Upper lobe of right lung (tissue), 1 donor: ENCODE measurements at places on chromosomes 16 and 17.

DNA sequence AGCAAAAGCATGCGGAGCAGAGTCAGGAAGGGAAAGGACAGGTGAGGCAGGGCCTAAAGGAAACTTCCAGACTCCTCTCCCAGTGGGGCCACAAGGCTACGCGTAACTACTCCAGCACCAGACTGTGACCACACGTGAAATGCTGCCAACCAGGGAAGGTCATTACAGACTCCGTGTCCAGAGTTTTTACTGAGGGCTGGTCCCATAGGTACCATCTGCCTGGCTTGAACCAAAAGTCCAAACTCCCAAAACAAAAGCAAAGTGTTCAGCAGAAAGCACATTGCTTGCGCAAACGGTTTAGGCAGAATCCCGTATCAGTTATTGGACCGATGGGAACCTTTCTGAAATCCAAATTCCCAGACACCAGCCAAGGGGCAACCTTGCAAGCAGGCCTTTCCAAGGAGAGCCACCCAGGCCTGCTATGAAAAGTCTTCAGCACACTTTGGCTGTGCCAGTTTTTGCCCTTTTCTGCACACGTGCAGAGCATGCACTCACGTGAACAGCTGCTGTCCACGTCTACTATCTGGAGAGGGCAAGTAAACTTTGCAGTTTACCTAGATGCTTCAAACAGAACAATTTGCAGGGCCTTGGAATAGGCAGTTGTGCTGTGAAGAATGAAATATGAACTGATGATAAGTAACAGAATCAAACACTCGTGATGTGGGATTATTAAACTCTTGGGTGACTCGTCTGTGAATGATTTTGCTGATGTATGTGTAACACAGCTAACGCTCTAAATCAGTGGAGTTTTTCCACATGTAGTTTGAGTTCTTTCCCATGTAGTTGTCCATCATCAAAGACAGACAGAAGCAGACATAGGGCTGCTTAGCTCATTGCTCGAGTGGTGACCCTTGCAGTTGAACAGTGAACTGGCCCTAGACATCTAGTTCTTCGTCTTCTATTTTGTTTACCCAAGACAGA lies 58.1 kb upstream of the CRISPLD2 start:
- H3K27me3 ChIP-seq: no peaks in the 10 kb centered on the region
- DNase-seq: no peak
- H3K27ac ChIP-seq: no peak overlapping the region
- H3K4me1 ChIP-seq: peaks cover 13% of the 10 kb centered on the region
- no peak overlapping the region for H3K4me3 ChIP-seq

DNA sequence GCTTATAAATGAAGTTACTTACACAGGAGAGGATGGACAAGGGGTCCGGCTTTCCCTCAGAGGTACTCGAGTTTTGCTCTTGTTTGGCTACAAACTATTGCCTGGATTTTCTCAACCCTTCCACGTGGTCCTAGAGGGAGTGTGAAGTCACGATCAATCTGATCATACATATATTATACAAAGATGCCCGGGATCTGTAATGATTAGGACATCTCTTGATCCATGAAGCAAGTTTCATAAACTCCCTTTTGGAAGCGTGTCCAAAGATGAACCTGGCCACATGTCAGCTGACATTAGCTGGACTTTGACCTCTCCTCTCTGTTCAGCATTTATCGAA lies 2.3 kb upstream of the CDH11 start:
- no peaks in the 10 kb centered on the region for H3K4me1 ChIP-seq
- H3K27ac ChIP-seq: peak overlapping the region; percentile 84
- H3K4me3 ChIP-seq: peak overlapping the region; percentile 62
- no peak for DNase-seq

DNA sequence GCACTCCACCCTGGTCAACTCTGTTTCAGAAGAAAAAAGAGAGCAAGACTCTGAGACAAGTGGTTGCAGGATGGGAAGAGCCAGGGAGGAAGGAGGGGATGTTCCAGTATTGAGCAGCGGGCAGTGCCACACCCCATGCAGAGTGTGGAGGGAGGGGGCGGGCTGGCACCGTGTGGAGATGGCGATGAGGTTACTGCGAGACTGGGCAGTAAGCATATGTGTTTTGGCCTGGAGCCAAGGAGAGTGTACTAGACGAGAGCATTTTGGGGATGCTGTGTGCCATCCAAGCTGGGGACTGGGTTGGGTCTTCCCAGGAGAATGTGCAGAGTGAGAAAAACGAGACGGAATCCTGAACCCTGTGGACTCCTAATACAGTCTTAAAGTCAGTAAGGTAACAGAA lies 3.4 kb downstream of the TBC1D24 start:
- H3K27me3 ChIP-seq: no peaks in the 10 kb centered on the region
- H3K4me3 ChIP-seq: no peak overlapping the region
- no peak overlapping the region for H3K27ac ChIP-seq

GRCh38 chr17:10657879-10658278 lies 770 bp upstream of the MYH3 start:
- no peaks in the 10 kb centered on the region for H3K36me3 ChIP-seq
- no peak overlapping the region for H3K27ac ChIP-seq
- H3K4me3 ChIP-seq: no peak overlapping the region
- no peaks in the 10 kb centered on the region for H3K27me3 ChIP-seq
- no peaks in the 10 kb centered on the region for H3K4me1 ChIP-seq
- no peak for DNase-seq
